AG20443 (cell line): ENCODE measurements at places on chromosomes 1 and 21.

DNA sequence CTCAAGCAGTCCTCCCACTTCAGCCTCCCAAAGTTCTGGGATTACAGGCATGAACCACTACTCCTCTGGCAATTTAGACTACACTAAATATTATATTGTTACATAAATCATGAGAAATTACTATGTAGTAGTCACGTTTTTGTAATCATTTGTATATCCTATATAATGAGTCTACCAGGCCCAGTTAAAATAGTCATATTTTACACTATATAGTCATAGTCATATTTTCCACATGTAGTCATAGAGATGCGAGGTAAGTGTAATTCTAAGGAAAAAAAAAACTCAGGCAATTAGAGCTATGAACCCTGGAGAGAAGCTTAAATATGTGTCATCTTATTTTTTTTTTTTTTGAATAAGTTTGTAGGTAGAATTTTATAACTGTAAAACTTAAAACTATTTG lies 90.0 kb downstream of the FNBP1L start:
- DNase-seq: no peak

- DNase-seq: no peak
Observed at GRCh38 chr1:87030740-87031690, 116.6 kb downstream of the HS2ST1 start.

- no peak for DNase-seq
Observed at GRCh38 chr1:226622012-226622411, 73.4 kb downstream of the STUM start.

DNA sequence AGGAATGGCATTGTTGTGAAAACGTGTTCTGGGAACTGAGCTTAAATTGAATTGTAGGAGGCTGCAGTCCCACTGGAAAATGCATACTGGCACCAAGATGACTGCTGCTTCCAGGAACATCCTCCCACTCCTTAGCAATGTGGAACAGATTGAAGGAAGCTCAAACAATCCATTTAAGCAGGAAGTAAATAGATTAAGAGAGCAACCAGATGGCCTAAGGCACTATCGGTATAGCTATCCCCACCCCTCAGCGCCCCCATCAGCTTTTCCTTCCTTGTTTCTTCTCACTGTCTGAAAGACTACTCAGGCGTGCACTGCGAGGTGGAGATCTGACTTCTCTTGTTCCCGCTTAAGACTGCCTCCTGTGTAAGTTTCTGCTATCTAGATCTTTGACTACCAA lies 4.0 kb upstream of the IFI16 start:
- DNase-seq: no peak

- peak; percentile 86 for DNase-seq
Observed at GRCh38 chr1:212485913-212486618, 53.3 kb downstream of the NENF start.

DNA sequence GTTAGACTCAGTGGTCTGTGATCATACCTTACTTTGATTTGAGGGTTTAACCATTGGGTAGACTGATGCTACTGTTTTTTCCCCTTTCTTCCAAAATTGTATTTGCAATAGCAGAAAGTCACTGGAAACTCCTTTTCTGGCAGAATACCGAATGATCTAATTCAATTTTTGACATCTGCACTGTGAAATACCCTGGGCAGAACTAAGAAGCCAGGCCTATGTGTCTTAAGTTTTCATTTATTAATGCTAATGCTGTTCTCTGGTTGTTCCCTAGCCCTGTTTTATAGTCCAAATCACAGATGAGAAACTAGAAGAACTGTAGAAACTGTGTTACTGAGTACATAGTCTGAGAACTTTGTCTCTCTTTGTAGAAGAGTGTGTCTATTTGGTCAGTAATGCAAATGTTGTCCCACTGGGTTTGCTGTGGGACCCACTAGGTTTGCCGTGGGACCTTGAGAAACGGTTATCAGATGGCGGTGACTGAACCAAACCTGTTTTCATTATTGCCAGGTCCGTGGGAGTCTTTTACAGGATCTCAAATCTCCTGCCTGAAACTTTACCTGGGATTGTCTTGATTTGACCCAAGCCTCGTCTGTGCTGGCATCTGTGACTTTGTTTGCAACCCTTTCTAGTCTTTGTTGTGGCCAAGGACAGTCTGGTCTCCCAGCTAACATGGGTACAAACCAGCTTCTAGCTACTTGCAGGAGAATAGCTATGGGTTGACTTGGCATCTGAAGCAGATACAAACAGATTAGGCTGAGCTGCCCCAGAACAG lies 41.4 kb downstream of the PEX14 start:
- no peak for DNase-seq

DNA sequence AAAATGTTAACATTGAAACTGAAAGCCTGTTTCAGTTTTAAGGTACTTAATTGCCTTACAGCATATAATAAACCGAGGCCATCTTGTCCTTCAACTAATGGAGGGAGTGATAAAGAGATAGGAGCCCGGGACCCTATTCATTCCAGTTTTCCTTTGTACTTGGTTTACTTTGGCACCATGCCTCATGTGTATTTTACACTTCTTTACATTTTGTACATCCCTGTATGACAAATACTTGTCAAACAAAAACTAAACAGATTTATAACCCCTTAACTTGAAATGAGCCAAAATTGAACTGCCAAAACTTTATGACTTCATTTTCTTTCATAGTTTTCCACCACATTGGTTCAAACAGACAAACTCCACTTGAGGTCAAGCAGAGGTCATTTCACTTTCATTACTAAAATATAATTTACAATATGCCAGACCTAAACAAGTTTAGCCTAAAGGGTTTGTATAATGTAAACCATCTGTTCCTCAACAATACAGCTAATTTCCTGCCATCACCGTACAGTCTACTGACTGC lies 30.9 kb upstream of the UBE2U start:
- no peak for DNase-seq

- DNase-seq: no peak
Observed at GRCh38 chr1:23362218-23362713, 7.4 kb downstream of the ZNF436 start.
